ENCODE measurements at places on chromosomes 3 and 15.

- no peak for DNase-seq
Observed at GRCh38 chr3:53239800-53240199, 16.0 kb downstream of the TKT start.

GRCh38 chr15:100259266-100259665, 82.5 kb downstream of the ADAMTS17 start:
- no peak for DNase-seq

- no peak for DNase-seq
Observed at GRCh38 chr3:158765518-158766205, 33.4 kb upstream of the RARRES1 start.

DNA sequence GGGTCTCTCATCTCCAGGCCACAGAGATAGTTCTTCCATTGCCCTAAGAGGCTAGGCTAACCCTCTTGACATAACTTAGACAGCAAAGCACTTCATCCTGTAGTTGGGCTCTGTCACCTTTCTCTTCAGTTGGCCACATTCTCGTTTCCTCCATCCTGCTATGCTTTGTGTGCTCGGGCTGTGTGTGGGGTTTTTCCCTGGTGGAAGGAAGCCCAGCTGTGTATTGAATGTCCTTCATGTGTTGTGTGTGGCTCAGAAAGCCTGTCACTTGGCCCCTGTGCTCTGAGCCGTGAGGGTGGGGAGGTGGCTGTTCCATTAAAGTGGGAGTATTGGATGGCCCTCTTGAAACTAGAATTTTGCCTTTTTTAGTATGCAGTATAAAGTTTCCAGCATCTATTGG, 8.8 kb upstream of the EXOG start:
- no peak for DNase-seq

- DNase-seq = no peak
Observed at GRCh38 chr3:185024966-185025365, 127.9 kb downstream of the C3orf70 start.

- DNase-seq = no peak
Observed at GRCh38 chr3:4688411-4688810, 195.3 kb downstream of the ITPR1 start.

DNA sequence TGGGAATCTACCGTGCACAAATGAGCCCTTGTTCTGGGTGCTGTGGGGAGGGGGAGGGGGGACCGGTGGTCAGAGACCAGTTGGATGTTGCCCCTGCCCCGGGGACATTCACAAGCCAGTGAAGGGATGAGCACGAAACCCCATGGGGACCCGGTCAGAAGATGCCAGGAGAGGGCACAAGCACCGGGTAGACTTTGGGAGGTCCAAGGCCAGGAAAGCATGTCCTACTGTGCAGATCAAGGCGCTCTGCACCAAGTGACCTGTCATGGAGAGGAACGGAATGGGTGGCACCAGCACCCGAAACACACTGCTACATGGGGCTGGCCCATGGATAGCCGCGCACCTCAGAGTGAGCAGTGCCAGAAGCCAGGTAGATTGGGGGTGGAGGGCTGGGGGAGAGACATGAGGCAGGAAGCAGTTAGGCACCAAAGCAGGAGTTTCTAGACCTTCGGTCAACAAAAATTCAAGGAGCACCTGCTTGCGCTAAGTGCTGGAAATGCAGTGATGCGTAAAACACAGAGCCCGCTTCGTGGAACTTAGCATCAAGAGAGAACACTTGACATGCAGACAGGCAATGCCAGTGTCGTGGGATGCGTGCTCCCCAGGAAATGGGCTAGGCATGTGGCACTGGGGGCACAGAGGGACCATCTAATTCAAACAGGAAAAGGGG, 99.1 kb downstream of the CPN2 start:
- no peak for DNase-seq

DNA sequence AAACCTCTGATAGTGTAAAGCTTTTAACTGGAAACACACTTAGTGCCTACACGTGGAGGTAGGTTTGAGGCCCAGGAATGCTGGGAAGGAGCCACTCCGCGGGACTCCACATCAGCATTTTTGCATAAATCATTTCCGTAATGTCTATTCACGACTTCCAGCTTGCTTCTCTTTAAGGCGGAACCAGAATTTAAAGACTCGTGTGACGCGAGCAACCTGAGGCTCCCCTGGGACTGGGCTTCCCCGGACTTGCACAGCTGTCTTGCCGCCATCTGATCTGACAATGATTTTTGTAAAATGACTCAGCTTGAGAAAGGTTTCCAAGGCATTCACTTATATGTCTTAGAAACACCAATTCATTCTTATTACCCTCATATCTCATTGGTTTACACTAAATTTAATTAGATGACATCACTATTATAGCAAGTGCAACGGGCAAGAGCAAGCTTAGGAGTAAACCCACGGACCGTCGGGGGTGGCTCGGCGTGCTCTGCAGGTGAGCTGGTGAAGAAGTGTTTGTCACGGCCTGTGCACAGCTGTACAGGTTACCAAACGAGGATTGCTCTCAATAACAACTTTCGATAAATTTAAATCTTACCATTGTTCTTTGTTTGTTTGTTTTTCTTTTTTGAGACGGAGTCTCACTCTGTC, 95.2 kb downstream of the CHSY1 start:
- DNase-seq = no peak

- no peak for DNase-seq
Observed at GRCh38 chr3:68996356-68996995, 17.0 kb downstream of the EOGT start.

DNA sequence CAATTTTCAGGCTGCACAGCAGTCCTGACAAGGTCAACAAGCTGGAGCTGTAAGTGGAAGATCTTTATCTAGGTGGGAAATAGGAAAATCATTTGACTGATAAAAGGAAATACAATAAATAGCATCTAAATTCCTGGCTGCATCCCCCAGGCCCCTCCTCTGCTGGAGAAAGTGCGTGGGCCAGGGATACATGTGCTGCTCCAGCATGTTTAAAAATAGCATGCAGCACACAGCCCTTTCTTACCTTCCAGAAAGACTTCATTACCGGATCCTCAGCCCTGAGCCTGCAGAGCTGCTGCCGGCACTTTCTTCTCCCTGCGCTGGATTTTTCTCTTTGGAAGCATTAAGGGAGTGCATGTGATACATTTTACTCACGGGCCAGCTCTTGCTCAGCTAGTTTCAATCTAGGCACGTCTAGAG, 77.3 kb downstream of the HMG20A start:
- no peak for DNase-seq

- DNase-seq = no peak
Observed at GRCh38 chr3:158573714-158574113, 2.7 kb downstream of the MLF1 start.
